Stimulated activated CD4-positive, alpha-beta T cell treated with anti-CD3 and anti-CD28 coated beads, Interleukin-12 subunit alpha, Interleukin-12 subunit beta, amount 100 ng/mL, for 24 hours (primary cell): ENCODE measurements at places on chromosomes 3 and 15.

DNA sequence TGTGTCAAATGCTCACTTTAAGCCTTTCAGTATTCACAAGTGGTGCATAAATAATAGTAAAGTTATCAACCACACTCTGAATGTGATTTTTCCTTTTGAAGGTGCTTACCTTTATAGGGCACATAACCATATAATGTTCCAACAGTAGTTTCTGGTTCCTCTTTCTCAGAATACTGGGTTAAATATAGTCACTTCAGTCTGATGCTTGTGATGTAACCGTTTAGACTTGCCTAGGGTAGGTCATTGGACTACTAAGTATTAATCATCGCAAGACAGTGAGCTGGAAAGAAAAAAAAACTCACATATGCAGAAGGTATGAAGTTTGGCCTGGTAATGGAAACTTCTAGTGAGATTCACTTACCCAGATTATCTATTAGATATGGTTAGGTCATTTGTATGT lies 1.9 kb downstream of the KBTBD8 start:
- DNase-seq: no peak

- no peak for DNase-seq
Observed at GRCh38 chr3:119613201-119613600, 15.5 kb downstream of the PLA1A start.

- no peak for DNase-seq
Observed at GRCh38 chr15:63907521-63907920, 73.8 kb upstream of the HERC1 start.

DNA sequence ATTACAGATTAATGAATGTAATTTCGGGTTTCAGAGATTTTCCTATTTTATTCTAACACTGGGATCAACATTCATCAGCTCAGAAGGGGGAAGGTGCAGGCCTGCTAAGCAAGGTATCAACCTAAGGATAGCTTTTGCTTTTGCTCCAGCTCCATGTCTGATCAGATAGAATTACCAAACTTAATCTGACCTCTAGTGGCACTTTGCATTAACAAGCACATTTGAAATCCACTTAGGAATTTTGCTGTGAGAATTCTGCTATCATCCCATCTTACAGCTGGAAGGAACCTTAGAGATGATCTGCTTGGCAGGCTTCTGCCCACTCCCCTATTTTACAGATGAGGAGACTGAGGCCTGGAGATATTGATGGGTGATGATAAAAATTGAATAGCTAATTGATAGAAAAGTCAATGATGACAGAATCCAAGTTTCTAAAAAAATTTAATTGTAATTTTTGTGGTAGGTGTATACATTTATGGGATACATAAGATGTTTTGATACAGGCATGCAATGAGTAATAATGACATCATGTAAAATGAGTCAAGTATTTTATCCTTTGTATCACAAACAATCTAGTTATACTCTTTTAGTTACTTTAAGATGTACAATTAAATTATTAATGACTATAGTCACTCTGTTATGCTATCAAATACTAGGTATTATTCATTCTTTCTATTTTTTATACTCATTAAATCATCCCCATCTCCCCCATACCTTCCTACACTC lies 209.2 kb upstream of the ZPLD1 start:
- no peak for DNase-seq

GRCh38 chr3:186121968-186122367 lies 13.1 kb upstream of the ETV5 start:
- no peak for DNase-seq

- DNase-seq: no peak
Observed at GRCh38 chr3:18989237-18989795, 159.0 kb upstream of the KCNH8 start.

DNA sequence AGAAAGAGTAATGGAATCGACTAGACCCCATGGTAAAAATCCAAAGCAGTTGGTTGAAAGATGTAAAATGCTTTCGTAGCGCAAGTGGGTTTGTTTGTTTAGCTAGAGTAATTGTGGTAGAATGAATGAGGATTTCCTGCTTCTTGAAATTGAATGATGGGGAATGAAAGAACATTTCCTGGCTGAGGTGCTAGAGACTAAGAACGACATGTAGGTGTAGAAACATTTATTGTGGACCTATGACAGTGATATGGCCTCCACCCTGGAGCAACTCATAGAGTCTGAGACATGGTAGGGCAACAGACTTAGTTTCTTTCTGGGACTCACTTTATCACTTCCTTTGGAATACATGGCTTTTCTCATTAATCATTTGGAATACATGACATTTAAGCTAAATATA lies 467.6 kb upstream of the CFAP20DC start:
- DNase-seq: no peak
